ENCODE measurements at places on chromosomes 1 and 21.
A peak's percentile ranks its signal among the peaks of the same experiment; 100 is the strongest.

DNA sequence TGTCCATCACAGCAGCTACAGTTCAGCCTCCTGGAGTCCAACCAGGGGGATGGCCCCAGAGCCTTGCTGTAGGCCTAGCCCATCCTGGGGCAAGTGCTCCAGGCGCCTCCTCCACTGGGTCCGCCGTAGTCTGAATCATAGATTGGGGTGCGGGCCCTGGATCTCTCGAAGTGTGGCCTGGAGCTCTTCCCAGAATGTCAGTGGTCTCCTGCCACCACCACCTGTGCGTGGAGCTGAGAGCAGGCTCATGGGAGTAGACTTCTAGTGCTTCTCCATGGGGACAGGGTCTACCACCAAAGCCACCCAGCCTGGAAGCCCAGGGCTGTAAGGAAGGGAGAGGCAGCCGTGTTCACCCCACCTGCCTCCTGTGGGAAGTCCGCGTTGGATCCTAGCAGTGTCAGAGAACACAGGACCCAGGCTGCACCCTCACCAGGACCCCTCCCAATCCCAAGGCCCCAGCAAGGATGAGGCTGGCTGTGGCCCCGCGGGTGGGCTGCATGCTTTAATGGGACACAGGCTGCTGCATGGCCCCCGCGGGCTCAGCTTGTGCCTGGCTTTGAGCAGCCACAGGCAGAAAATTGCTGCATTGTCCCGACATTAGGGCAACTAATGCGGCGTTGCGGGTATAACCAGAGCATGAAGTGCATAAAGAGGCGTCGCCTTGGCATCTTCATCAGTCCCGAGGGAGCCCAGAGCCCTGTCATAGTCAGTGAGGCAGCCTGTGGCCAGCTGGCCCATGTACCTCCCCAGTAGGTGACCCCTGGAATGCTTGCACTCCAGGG lies 735 bp upstream of the HES3 start:
- DNase-seq = no peak

DNA sequence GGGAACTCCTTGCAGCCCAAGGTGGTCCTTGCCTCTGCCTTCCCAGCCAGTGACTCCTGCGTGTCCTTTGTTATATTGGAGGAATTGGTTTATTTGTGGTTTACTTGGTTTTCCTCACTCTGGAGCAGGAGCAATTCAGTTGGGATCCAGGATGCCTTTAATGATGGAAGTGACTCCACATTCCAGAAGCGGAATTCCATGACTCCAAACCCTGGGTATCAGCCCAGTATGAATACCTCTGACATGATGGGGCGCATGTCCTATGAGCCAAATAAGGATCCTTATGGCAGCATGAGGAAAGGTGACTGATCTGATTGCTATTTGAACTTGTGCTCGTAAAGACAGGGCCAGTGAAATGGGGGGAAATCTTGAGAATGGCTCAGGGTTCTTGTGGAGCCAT lies 15.1 kb upstream of the PIGV start:
- no peak for DNase-seq

DNA sequence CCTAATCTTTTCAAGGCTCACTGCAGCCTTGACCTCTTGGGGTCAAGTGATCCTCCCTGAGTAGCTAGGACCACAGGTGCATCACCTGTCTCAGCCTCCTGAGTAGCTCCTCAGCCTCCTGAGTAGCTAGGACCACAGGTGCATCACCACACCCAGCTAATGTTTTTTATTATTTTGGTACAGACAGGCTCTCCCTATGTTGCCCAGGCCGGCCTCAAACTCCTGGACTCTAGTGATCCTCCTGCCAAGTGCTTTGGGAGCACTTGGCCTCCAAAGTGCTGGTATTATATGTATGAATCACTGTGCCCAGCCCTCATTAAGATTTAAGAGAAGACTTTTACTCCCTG lies 58.5 kb upstream of the S1PR1 start:
- no peak for DNase-seq

GRCh38 chr1:243731301-243731891 lies 118.6 kb downstream of the AKT3 start:
- DNase-seq = no peak

GRCh38 chr1:234478152-234478480 lies 863 bp downstream of the TARBP1 start:
- DNase-seq = peak; percentile 65

DNA sequence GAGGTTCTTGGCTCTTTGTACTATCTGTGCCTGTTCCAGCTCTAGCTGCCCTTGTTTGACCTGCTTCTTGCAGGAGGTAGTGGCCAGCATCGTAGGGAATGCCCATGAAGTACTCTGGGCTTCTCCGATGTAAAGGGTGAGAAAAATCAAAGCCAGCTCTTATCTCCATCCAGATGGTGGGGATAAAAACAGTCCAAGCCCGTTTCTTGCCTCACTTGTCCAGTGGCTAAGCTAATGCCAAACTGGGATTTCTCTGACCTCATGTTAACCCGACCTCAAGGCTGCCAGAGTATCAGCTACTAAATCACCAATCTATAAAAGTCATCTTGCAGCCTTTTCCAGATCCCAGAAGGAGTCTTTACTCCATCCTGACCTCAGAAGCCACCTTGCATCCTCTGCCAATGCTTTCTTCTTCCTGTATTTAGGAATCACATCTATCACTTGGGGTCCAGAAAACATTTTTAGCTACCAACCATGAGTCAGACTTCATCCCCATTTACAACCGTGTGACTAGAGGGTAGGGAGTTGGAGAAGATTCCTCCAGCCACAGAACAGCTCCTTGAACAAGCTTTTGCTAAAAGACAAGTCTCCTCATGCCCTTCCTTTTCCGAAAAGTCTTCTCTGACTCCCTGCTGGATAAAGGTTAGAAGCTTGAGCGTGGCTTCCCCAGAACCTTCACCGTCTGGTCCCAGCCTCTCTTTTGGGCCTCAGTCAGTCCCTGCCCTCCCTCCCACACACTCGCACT lies 35.9 kb downstream of the KCNC4 start:
- DNase-seq = no peak

DNA sequence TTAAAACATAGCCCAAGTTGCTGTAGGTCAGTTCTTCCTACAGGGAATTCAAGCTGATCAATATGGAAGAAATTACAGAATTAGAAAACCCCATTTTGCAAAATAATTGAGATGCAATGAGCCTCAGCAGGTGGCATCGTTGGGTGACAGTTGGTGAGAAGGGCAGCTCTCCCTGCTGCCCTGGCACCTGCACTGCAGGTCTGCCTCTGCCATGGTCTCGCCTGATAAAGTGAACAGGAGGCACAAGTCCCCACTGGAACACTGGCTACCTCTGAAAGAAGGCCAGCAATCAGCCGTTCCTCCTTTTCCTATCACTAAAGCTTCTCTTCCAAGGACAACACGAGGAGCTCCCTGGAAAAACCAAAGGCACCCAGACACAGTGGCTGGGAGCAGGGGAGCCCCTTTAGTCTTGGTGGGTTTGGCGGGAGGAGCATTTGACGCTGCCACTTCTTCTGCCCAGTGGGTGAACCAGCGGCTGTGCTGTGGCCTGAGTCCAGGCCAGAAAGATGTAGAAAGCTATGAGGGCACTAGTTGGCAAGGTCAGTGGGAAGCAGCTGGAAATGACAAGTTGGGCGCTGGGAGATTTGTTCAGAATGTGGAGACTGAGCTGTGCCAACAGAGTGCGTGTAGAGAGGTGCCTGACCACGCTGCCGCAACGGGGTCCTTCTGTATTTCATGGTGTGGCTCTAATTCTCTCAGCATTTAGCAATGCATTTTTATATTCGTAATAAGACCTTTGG lies 93.1 kb downstream of the RIPK4 start:
- no peak for DNase-seq

DNA sequence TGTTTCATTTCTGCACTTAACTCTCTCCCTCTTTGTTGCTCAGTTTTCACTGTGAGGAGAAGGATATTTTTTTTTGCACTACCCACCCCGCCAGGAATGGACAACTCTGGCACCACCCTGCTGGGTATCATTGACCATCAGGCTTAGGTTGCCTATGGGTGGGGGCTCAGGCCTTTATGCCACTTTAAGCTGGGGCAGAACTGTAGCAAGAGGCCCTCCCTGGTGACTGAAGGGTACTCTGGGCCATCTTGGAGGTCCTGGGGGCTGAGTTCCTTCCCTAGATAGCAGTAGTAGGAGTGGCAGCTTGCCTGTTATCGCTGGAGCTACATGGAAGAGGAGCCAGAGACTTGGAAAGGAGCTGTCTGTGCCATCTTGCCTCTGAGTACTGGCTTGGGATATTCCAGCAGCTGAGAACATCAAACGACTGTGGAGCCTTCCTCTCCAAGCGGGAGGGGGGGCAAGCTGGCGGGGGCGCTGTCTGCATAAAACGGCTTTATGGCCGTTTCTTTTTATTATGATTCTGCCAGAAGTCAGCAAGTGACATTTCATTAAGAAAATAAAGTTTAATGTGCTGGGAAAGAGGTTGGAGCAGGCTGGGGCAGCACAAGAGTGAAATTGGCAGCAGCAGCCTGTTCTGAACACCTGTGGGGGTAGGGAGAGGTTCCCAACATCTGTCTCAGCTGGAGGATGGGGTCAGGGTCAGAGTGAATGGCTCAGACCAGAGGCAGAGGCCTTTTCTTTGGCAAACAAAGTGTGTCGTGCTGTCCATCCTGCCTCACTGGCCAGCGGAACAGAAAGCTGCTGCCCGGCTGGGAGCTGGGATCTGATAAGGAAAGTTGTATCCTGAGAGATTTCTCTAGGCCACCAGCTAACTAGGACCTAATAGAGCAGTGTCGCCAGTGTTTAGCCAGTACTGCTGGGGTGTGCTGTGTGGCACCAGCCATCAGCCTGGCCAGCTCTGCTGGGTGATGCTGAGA lies 32.9 kb downstream of the TMEM53 start:
- no peak for DNase-seq

GRCh38 chr1:170321113-170321512 lies 175.4 kb downstream of the NTMT2 start:
- DNase-seq = no peak

DNA sequence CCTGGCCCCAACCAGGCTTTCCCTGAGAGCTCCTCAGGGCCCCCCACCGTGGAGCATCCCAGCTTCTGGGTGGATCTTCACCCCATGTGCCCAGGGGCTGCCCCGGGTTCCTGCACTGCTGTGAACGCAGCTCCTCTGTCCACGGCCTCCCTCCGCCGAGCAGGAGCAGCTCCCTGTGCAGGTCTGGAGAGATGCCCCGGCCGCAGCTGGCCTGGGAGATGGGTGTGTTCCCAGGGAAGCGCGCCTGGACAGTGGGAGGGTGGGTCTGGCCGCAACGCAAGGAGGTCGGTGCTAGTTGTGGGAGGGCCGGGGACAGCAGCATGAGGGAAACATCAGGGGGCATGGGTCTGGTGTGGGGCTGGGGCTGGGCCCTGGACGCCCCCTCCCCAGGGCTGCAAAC lies 71.3 kb downstream of the MORN1 start:
- DNase-seq = no peak

GRCh38 chr1:177708406-177708805 lies 261.5 kb downstream of the SEC16B start:
- no peak for DNase-seq

DNA sequence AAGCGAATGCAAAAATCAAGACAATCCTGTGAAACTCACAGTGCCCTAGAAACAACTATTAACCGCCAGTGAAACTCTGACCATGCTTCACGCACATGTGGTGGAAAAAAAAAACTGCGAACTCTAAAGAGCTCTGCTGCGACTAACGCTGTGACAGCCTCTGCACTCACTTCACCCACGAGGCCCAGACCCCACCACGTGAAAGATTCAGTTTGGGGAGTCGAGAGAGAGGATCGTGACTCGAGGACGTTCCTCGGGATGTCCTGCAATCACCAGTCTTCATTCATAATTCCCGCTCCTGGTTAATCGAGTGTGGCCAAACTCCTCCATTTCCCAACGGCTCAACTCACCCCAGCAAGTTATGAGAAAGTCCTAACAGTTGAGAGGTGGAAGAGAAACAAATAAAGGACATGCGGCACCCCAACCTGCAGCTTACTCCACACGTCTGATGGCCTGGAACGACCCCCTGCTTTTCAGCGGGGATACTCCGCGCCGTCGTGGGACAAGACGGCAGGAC lies 1.1 kb downstream of the SERBP1 start:
- peak; percentile 11 for DNase-seq

DNA sequence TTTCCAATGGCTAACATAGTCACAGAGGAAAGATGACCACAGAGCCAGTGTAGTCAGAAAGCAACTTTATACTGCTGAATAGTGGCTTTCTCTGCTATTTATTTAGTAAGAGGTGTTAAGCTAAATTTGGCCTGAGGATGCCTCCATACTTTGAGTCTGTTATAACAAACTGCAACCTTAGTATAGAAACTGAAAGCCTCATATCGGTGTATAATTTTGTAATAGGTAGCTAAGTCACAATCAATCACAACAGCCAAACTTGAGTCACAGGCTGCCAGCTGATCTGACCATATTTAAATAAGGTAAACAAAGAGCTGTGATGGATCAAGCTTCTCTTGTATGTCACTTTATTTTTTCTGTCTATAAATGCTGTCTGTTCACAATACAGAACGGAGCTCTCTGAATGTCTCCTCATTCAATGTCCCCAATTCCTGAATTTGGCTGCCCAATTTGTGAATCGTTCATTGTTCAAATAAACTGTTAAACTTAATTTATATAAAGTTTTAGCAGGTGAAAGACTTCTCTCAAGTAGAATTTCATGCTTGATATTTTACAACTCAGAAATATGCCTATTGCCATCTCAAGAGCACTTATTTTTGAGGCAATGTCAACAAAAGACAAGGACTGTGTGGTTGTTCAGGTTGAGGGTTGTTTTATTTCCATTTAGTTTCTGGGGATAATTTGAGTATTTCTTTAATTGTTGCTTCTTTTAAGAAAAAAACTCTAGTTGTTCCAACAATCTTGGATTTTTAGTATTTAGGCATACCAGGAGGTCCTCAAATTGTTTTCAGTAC lies 339.7 kb upstream of the B3GALT2 start:
- DNase-seq = no peak

- DNase-seq = no peak
These were observed 488.0 kb downstream of the LMO4 start for GRCh38 chr1:87816646-87817045.

DNA sequence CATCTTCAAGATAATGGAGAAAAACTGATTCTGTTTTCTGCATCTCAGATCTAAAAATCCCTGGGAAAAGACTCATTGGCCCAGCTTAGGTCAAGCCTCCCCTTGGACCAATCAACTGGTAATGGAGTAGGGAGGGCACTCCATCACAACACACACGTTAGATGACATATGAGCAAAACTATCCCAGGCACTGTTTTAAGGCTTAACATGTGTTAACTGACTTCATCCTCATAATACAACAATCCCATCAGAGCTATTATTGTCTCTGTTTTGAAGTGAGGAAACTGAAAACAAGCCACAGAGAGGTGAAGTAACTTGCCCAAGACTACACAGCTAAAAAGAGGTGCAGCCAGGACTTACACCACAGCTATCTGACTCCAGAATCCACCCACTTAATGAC lies 14.7 kb upstream of the CITED4 start:
- DNase-seq = no peak

DNA sequence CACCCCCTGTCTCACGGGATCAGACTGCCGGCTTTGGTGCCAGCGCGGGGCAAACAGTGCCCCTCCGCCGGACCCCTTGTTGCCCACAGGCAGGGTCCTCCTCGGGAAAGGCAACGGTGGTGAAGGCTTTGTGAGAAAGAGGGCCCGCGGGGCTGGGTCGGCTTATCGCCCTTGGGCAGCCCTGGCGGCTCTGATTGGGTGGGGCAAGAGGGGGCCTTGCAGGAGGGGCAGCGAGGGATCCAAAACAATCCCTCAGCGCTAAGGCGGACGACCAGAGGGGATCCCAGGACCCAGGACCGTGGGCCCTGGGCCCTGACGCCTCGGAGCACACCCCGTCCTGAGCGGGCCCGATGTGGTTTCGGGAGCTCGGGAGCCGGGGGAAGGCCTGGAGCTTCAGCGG lies 3.9 kb upstream of the ZNF678 start:
- DNase-seq = no peak

Measured in naive thymus-derived CD8-positive, alpha-beta T cell (primary cell).